Endothelial cell (in vitro differentiated cells): ENCODE measurements at places on chromosomes 1 and 21.

GRCh38 chr1:45762291-45762690 is 11.8 kb upstream of the IPP start:
- DNase-seq: no peak

- no peak for DNase-seq
Observed at GRCh38 chr1:62025892-62026291, 168.8 kb upstream of the L1TD1 start.

GRCh38 chr1:40684669-40685068 is 6.8 kb upstream of the NFYC start:
- DNase-seq: no peak

DNA sequence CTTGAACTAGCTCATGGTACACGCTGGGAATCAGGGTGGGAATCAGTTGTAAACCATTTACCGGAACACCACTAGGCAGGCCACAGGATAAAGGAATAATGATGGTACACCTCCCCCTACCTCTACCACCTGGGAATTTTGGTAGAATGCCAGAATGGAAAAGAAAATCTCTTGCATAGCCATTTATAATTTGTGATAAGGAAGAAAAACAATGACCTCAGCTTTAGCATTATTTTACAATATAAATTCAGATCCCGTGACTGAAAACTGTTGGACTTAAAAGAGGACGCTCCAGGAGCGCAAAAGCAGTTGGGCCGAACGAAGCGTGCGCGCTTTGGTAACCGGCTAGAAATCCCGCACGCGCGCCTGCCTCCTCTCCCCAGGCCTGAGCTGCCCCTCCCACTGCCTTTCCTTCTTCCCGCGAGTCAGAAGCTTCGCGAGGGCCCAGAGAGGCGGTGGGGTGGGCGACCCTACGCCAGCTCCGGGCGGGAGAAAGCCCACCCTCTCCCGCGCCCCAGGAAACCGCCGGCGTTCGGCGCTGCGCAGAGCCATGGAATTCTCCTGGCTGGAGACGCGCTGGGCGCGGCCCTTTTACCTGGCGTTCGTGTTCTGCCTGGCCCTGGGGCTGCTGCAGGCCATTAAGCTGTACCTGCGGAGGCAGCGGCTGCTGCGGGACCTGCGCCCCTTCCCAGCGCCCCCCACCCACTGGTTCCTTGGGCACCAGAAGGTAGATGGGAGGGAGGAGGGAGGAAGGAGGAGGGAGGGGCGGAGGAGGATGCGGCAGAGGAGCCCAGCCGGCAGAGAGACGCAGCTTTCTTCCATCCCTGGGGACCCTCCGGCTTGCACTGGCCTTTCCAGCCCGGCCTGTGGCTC is at the start of gene CYP4X1:
TSS of gene CYP4X1 (plus strand) at position 402 of the 873 bp plus-strand sequence. CDS start at position 551, 149 bp downstream.
- DNase-seq: peak; percentile 18

DNA sequence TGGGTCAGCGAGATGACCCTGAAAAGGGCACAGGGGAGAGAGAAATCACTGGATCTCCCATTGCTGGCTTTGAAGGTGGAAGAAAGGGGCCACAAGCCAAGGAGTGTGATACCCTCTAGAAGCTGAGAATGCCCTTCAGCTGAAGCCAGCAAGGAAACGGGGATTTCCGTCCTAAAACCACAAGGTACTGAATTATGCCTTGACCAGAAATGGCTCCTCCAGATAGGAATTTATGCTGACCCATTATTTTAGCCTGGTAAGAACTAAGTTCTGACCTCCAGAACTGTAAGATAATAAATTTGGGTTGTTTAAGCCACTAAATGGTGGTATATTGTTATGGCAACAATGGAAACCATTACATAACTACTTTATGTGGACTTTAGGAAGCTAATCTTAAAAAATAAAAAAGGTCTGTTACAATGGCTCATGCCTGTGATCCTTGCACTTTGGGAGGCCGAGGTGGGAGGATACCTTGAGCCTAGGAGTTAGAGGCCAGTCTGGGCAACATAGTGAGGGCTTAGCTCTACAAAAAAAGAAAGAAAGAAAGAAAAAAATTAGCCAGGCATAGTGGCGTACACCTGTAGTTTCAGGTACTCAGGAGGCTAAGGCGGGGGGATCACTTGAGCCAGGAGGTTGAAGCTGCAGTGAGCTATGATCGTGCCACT is 3.6 kb upstream of the H6PD start:
- DNase-seq: no peak

DNA sequence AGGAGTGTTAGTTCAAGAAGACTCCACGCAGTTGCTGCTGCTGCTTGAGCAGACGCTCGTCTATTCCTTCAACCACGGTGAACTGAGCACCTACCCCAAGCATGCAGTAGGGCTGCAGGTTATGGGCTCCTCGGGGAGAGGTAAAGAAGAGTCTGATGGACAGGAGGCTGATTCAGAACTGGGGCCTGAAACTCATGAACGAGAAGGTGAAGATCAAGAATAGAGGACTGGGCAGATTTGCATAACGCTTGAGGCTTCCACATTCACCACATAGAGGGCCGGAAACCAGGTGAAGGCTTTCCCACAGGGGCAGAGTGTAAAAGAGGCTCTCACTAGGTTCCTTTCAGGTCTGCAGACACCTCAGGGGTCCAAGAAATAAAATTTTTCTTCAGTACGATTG is 9.1 kb downstream of the ABCA4 start:
- no peak for DNase-seq

GRCh38 chr1:54768093-54768492 is 3.8 kb upstream of the PARS2 start:
- DNase-seq: peak; percentile 20

DNA sequence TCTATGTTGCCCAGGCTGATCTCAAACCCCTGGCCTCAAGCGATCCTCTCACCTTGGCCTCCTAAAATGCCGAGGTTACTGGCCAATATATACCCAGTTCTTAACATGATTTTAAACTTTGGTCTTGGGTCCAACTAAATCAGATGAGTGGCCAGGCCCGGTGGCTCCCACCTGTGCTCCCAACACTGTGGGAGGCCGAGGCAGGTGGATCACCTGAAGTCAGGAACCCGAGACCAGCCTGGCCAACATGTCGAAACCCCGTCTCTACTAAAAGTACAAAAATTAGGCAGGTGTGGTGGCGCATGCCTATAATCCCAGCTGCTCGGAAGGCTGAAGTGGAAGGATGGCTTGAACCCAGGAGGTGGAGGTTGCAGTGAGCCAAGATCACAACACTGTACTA is 29.6 kb downstream of the TOMM20 start:
- DNase-seq: no peak

DNA sequence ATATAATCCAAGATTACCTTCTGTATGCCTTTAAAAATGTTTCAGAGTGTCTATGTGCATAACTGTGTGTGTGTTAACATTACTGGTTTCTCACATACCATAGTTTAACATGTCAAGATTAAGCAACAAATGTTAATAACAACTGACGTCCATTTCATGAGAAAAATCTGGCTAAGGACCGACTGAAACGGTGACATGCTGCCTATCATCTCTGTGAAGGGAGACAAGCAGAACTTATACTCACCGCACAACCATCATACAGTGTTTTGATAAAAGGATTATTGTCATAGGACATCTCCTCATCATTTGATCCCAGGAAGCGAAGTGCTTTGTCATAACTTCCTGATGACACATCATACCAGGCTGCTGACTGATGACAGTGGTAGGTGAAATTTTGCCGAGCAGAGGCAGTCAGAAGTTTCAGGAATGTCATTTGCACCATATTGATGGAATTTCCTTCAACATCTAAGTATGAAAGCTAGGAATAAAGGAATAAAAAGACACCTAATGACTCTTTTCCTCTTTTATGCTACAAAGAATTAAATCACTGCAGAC is 228.8 kb downstream of the COL11A1 start:
- no peak for DNase-seq

DNA sequence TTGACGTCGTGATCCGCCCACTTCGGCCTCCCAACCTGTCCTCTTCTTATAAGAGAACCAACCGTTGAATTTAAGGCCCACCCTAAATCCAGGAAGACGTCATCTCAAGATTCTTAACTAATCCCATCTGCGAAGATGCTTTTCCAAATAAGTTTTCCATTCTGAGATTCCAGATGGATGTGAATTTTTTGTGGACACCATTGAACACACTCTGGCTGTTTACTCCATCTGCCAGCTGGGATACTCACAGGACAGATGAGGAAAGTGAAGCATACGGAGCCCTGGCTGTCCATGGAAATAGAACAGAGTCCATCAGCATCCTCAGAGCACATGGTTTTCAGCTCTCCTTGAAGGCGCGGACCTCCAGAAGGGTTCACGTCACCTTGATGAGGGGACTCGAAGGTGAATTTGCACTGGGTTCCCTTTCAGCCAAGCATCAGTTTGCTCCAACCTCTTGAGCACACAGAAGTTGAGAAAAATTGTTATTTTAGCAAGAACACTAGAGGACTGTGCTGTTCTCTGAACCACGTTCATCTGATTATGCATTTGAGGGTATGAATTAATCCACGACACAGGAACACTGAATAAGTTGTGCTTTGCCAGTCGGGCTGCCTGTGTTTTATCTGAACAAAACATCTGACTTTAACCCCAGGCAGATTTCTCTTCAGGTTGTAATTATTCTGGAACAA is 68.6 kb downstream of the KAZN start:
- DNase-seq: no peak

- no peak for DNase-seq
Observed at GRCh38 chr1:178461104-178461503, 35.7 kb downstream of the CLEC20A start.

- no peak for DNase-seq
Observed at GRCh38 chr1:228147151-228147693, 2.5 kb upstream of the GJC2 start.

- DNase-seq: no peak
Observed at GRCh38 chr1:153231363-153231762, 14.0 kb downstream of the PRR9 start.

GRCh38 chr1:18197299-18197698 is 89.7 kb downstream of the IGSF21 start:
- DNase-seq: no peak
